ENCODE measurements at places on chromosomes 12 and 14.
A peak's percentile ranks its signal among the peaks of the same experiment; 100 is the strongest.

DNA sequence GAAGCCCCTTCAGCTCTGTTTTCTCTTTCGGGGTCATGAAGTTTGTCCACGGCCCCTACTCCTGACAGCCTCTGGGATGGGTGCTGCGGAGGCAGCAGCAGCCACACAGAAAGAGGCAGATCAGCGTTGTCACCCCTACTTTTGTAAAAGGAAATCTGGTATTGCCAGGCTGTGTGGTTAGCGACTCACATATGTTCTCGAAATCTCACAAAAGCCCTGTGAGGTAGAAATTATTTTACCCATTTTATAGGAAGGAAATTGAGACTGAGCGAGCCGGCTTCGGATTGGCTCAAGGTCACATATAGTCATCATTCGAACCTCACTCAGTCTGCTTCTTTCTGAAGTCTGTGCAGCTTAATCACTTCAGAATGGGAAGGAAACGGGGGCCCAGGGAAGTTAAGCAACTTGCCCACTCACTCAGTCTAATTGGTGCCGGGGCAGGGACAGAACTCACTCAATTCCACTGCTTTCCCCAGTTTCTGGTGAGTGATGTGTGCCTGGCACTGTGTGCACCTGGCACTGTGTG lies 1.1 kb upstream of the CKAP4 start:
- DNase-seq: no peak

GRCh38 chr12:120884644-120885043 lies 19.5 kb downstream of the SPPL3 start:
- DNase-seq: no peak

GRCh38 chr14:64438181-64438841 lies 27.0 kb upstream of the AKAP5 start:
- DNase-seq: no peak

DNA sequence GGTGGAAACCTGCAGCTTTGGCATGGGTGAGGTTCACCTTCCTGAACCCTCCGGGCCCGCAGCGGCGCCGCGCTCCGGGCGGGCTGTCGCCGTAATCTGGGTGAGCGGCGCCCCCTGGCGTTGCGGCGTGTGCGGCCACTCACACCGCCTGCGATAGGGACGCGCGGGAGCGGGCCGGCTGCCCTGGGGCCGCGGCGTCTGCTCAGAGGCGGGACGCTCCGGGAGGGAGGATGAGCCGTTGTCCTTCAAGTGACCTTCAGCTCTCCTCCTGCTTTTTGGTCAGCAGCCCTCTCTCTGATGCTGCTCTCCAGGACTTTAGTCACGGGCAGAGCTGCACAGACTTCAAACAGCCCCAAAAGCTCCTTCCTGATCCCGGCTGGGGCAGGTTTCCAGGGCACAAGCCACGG lies 211.7 kb upstream of the FKBP4 start:
- DNase-seq: peak; percentile 81

DNA sequence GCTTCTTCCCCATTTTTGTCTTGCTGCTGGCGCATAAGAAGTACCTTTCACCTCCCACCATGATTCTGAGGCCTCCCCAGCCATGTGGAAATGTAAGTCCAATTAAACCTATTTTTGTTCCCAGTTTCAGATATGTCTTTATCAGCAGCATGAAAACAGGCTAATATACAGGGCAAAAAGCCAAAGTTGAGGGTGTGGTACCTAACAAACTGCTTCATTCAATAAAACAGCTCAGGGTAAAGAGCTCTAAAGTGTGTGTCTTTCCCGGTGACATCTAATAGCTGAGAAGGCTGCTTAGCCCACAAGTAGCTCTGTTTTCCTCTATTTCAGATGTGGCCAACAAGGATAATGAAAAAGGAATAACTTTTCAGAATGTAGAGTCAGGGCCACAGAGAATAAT lies 76.7 kb upstream of the SLC8A3 start:
- no peak for DNase-seq

DNA sequence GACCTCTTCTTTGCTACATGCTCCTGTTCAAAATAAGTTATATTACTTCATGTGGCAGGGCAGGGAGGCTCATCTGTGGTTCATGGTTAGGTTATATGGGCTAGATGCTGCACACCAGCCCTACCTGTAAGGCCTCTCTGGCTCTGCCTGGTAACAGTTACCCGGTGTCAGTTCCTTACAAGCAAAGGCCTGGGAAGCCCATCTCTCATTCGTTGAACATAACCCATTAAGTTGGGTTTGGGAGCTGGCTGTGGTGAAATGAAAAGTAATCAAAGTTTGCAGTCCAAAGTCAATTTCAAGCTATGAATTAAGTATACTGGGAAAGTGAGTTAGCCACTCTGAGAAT lies 183.2 kb downstream of the PPM1H start:
- DNase-seq: no peak

- no peak for DNase-seq
Measured at GRCh38 chr14:23123419-23123818, 4.4 kb upstream of the CEBPE start.

DNA sequence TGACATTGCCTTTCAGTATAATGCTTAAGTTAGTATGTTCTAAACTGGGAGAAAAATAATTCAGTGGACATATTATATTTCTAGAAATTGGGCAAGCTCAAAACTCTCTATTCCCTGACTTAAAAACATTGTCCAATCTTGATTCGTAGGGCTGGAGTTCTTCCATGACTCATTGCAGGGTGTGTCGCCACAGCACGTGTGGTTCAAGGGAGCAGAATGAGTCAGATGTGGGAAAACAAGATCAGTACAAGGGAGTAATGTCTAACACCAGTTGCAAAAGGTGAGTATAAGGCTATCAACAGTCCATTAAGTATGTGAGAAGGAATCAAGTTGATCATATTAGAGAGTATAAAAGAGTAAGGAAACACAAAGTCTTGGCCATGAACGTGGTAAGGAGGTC lies 887.0 kb downstream of the TMTC2 start:
- DNase-seq: no peak

- no peak for DNase-seq
Measured at GRCh38 chr12:101173197-101173749, 36.8 kb downstream of the SLC5A8 start.

- DNase-seq: no peak
Measured at GRCh38 chr14:90808759-90809529, 7.3 kb downstream of the TTC7B start.

DNA sequence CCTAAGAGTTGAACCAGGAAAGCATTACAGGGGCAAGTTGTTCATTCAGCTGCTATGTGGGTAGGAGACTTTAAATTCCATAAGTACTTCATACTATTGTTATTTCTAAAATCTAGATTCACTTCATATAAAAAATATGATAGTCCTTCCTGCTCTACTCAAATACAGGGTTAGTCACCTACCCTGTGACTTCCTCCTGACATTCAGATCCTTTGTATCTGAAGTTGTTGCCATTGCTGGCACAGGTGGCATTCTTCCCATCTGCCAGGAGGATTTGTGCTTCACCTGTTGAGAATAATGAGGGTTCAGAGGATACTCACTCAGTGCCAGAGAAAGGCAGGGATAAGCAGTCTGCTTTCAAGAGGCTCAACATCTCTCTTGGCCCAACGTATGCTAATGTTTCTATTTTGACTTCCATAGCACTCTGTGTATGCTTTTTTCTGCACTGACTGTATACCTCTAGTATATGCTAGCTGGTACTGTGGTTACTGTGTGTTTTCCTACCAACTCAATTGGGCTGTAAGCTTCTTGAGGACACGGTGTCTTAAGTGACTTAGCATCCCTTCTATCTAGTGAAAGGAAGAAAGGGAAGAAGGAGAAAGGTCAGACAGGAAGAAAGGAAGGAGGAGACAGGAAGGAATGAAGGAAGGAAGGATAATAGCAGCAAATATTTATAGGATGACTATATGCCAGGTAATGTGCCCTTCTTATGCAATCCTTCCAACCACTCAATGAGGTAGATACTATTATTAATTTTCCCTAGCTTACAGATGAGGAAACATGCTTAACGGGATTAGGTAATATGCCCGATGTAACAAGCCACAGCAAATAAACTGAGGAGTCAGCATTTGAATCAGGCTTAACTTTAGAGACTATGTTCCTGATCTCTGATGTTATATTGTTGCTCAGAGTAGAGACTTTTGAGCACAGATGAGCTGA lies 38.5 kb upstream of the FGF6 start:
- DNase-seq: no peak

- no peak for DNase-seq
Measured at GRCh38 chr12:122051231-122051876, 27.2 kb upstream of the MLXIP start.

DNA sequence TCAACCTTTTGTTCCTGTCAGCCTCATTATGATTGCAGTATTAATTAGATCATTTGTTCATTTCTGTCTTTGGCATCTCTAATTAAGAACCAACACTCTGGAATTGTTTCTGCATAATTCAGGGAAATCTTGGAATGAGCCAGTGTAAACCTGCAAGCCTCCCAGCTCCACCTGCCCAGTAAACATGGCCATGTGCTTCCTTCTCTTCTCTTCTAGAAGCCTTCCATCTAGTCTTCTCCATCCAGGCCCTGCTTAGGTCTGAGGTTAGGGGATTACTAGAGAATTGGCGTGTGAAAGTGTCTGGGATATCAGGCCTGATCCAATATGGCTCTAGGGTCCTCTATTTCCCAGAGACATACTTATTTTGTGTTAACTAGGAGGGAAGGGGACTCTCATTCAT lies 528.0 kb downstream of the AACS start:
- DNase-seq: no peak

DNA sequence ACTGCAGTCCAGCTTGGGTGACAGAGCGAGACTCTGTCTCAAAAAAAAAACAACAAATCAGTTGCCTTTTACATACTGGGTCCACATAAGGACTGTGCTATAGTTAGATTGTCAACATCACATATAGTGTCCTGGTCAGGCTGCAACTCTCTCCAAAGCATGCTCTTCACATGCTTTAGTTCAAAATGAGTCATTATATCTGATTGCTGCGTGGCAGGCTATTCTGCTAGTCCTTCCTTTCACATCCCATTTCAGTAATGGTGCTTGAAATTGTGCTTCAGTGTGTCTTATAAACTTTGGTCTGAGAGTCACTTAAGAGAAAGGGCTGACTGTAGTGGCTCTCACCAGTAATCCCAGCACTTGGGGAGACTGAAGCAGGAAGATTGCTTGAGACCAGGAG lies 6.9 kb downstream of the LETMD1 start:
- no peak for DNase-seq

DNA sequence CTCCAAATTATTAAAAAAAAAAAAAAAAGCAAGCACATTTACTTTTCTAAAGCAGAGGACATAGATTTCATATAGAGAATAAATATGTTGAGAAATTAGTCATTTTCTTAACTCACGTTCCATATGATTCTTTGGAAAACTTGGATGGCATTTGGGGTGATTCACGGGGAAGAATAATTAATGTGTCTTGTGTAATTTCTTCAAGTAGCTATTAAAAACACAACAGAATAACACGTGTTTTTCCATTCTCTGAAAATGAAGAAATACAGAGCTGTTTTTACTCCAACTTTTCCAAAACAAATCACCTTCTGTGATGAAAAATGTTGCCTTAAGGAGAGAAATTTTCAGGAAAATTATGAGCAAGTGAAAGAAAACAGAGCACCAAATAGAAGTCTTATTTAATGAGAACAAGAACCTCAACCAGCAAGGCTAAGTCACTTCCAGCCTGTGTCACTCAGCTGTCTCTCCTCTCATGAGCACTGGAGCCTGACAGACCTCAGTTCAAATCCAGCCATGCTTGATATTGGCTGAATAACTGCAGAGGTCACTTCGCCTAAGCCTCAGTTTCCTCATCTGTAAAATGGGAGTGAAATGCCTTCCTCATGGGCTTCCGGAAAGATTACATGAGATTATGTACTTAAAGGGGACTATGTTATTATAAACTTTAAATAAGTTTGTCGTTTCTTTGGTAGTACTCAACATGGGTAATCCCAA lies 42.8 kb upstream of the NUAK1 start:
- DNase-seq: no peak

DNA sequence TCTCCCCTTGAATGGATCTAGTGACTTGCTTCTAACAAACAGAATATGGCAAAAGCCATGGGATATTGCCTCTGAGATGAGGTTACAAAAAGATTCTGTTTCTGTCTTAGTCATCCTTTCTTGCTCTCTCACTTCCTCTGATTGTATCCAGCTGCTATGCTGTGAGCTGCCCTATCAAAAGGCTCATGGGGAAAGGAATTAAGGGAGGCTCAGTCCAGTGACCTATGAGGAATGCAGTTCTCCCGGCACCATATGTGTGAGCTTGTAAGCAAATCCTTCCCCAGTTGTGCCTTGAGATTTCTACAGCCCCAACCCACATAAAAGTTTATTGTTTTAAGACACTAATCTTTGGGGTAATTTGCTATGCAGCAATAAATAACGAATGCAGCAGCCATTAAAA lies 183.1 kb downstream of the KLHL28 start:
- no peak for DNase-seq

GRCh38 chr14:89344920-89345254 lies 72.1 kb downstream of the FOXN3 start:
- no peak for DNase-seq

DNA sequence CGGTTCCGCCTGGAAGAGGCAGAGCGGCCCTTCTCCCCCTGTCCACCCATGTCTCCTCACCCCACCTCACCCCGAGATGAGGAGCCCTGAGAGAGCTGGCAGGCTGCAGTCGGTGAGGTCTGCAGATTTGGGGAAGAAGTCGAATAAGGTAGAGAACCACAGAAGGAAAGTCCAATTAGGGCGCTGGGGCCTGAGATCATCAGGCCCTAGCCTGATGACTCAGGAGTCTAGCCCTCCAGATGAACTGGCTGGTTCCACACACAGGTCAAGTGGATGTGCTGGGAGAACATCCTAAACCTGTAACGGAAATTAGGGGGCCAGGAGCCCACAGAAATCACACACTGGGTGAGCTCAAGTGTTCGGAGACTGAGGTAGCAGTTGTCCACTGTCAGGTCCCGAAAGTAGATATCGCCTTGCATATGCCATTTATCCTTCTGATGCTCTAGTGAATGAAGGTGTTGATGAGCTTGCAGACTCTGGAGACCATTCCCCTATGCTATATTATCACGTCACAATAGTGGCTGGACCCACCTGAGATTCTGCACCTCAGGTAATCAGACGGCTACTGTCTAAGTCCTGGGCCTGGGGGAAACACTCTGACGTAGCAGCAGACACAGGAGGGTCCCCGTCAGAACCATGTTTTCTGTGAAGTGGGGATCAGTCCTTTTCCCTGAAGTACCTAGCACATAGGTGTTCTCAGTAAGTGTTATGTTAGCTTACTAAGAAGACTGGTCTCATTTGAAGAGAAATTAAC lies 886 bp upstream of the METTL17 start:
- no peak for DNase-seq

DNA sequence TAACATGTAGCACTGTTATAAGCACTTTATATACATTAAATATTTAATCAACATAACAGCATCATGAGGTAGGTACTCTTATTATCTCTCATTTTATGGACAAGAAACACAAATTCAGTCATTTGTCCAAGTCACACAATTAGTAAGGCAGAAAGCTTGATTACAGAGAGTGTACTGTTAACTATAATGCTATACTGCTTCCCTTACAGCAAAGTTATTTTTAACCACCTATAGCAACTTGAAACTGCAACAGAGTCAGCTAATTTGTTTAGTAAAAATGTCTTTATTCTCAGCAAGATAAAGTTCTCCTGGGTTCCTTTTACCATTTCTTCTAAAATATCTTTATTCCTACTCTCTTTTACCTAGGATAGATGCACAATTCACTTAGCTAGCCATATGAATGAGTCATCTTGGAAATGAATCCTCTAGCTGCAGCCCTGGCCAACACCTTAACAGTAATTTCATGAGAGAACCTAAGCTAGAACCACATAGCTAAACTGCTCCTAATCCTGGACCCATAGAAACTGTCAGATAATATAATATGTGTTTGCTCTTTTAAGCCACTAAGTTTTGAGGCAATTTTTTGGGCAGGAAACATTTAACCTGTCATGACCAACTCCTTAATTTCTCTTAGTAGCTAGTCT lies 90.2 kb upstream of the HECTD1 start:
- no peak for DNase-seq

Measured in HuH-7 (cell line).